Left colon (tissue), 2 donors: ENCODE measurements at places on chromosomes 4 and X.

DNA sequence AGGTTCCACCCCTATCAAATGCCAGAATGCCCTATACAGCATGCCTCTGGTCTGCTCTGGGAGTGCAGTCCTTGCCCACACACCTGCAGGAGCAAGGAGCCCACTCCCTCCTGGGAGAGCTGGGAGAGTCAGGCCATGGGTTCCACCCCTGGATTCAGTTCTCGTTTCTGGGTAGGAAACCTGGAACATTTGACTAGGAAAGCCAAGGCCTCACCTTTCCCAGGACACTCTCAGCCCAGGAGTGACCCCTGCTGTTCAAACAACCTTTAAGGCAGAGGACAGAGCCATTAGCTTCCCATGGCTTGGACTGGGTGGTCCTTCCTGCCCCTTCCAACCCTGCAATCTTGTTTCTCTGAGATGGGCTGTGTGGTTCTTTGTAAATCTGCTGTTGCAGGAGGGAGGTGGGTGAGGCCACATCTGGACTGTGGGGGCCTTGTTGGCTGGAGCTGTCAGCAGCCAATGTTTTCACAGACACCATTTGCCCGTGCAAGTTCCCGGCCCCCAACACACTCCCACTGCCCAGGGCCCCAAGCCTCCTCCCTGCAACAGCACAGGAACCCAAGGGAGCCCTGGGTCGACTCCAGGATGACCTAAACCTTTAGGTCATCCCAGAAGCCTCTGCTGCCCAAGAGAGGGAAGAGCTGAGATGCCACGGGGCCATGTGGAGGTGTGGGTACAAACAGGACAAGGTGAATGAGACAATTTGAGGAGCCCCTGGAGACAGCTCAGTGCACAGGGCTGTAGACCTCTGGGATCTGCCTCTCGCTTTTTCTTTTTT, 104.4 kb downstream of the PJA1 start:
- peak; percentile 41 for DNase-seq

DNA sequence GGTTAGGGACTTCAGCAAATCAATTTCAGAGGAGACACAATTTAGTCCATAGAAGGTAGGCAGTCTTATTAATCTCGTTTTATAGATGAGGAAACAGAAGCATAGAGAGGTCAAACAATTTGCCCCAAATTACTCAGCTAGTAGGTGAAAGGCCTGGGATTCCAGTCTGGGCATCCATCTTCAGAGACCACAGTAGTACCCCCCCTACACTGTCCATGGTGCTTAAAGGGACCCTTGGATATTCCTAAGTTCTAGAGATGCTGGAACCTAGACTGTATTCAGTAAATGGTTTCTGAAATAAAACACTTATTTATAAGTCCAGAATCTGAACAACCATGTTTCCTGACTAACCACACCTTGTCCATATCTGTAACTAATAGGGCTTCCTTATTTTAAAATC, 174.8 kb downstream of the CEP135 start:
- no peak for DNase-seq

GRCh38 chr4:168914095-168914494, 96.0 kb downstream of the CBR4 start:
- no peak for DNase-seq

- no peak for DNase-seq
These were observed 68.8 kb downstream of the SLITRK2 start for GRCh38 chrX:145886469-145886868.

GRCh38 chrX:119604766-119605463, 1.3 kb downstream of the NKRF start:
- no peak for DNase-seq

DNA sequence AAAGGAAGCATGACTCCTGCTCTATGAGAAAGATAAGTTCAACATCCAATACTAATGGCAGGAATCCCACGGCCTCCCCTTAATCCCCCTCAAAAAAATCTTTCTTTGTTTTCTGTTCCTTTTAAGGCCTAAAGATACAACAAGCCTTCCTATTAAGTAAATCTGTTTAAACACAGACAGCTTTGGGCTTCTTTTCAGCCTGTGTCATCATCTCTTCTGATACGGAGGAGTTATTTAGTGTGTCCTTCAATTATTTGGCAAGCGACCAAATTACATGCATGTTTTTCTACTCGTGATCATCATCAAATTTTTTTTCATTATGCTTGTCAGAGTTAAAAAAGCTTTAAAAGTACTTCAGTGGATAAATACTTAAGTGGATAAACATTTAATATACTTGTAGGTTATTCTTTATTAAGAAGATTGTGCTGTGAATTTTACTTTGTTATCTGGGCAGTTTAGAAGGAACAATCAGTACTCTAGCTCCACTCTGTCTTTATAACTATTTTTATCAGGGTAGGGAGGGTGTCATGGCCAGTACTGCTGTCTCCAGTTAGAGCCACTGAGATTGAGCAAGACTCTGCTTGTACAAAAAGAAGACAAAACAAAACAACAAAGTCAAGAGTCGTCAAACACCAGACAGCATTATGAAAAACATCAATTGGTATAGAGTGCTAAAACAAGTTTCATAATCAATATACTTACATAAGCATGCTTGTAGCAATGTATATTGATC, 210.7 kb downstream of the PRR32 start:
- DNase-seq = no peak

GRCh38 chr4:8005814-8006215, 66.2 kb upstream of the AFAP1 start:
- DNase-seq = no peak

DNA sequence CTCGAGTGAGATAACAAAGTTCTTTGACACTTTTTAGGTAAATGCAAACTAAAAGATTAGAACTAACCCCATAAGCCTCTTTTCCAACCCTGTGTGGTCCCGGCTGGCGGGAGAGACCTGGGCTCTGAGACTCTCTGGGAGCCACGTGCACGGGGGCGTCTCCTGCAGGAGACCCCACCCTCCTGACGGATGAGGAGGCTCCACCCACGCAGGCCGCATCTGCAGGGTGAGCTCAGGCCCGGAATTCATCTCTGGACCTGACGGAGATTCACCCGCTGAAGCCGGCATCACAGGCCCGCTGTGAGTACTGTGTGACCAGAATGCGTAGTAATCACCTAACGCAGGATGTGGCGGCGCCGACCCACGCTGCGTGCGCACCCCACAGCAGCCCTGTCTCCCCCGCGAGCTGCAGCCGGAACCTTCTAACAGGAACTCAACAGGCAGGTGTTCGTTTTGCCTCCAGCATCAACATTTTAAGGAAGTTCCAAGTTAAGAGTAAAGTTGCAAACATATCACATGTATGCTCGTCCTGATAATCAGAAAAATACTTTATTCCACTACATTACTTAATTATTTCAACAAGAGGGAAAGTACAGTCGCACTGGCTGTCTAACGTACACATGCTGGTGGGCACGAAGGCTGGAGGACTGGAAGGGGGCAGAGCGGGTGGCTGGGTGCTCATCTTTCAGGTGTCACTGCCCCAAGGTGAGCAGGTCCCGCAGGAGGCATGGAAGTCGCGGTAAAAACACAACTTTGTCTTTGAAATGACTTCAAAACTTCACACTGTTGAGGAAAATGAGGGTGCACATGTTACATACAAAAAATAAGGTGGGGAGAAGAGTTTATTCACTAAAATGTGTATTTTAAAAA, 44.5 kb downstream of the FGFRL1 start:
- peak; percentile 69 for DNase-seq

DNA sequence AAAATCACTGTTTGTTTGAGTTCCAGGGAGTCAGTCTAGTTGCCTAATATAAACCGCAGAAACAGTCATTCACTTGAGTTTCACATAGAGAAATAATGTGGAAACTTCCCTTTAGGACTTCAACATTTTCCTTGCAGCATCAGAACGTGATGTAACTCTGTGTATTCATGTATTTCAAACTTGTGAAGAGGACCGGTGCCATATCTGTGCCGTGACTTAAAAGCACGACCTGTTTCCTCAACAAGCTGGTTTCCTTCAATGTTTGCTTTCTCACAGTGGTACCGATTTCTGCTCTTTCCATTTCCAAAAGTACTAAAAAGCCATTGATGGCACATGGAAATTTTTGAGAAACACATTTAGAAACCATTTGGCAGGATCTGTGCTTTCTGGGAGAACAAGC, 166.6 kb upstream of the RAPGEF2 start:
- no peak for DNase-seq

- DNase-seq = no peak
These were observed 1.8 kb upstream of the MID1 start for GRCh38 chrX:10622197-10622596.

DNA sequence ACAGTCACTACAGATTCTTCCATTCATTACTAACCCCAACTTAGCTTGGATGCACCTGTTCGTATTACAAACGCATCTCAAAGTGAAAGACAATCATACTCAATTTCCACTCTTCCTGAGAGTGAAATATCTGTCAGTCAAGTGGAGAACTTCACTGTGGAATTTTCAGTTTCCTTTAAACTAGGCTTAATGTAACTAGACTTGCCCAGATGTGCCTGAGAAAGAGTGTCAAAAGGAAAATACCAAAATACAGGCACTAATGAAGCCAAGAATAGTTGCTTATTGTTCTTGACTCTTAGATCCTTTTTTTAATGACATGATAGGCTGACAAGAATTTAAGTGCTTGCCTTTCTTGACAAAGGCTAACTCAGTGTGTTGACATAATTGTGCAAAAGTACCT, 72.4 kb upstream of the NR3C2 start:
- DNase-seq = no peak

DNA sequence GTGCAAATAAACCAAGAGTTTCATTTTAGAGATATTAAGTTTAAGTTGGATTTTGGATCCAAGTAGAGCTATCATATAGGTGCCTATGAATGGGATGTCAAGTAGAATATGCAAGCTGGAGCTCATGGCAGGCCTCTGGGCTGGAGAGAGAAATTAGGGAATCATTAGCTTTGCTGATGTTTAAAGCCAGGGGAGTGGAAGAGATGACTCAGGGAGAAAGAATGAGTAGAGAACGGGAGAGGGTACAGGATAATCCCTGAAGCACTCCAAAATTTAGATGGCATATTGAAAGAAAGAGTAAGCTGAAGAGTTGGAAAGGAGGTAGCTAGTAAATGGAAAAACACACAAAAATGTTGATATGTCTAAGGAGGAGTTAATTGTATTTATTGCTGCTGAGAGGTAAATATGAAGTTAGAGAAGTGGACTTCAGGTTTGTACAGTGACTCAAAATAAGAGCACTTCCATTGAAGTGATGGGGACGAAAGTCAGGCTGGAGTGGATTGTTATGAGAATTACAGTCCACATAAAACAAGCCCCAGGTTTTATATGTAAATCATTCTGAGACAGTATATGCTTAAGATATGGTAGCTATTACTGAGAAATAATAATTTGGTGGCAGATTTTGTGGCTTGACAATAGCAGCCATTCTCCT, 72.5 kb upstream of the GRXCR1 start:
- no peak for DNase-seq

GRCh38 chrX:46587158-46587557, 13.6 kb downstream of the CHST7 start:
- DNase-seq = no peak

- no peak for DNase-seq
These were observed 107.4 kb upstream of the STOX2 start for GRCh38 chr4:183797445-183798300.

DNA sequence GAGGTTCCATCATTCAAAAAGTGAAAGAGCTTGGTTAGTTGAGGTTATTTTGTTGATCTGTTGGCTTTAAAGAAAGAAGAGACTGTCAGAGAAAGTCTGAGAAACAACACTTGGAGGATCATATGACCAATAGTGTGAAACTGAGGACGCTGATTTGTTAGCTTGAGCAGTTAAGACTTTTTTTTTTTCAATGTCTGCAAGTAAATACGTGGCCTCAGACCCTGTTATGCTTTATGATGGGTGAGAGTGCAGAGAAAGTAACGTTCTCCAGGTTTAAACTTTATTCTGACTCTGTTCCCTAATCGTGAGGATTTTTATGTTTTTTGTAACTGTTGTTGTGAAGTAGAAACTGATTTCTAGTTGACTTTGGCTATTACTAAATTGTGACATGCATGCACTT, 45.9 kb downstream of the GAB1 start:
- no peak for DNase-seq

- DNase-seq = no peak
These were observed 134.5 kb downstream of the SLIT2 start for GRCh38 chr4:20386001-20386740.

- peak; percentile 13 for DNase-seq
These were observed 150.4 kb downstream of the MGST2 start for GRCh38 chr4:139815778-139816601.

DNA sequence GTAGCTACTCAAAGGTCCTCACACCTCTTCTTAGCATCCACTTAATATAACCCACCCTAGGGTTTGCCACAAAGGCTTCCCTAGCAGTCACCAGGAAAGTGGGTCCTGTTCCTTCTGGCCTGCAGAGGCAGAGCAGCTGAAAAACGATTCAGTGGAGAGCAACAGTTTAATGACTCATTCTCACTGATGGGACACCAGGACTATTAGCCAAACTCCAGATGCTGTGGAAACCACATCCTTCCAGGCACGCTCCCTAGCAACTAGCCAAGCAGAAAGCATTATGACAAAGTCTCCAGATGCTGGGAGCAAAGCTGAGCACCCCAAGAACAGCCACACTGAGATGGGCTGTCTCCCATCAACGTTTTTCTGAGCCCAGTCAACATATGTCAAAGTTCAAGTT, 30.3 kb upstream of the UTP14A start:
- DNase-seq = no peak

GRCh38 chr4:47667552-47667951, 170.3 kb downstream of the CORIN start:
- DNase-seq = no peak

- DNase-seq = no peak
These were observed 271.7 kb downstream of the DCTD start for GRCh38 chr4:182645511-182645910.

GRCh38 chr4:183295711-183296110, 24.4 kb downstream of the CLDN22 start:
- no peak for DNase-seq

DNA sequence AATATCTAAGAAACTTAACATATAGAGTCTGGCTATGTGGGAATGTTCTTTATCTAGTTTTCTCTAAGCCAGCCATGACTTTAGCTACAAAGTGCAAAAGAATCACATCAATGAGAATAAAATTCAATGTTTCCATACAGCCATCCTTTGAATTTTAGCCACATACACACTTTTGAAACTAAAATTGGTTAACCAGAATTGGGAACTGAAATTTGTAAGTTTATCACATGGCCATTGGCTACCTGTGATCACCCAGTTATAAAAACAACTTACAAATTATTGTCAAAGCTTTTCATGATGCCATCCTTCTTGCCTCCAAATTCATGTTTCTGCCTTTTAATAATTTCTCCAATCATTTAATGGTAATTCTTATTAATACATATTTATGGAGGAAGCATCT, 49.9 kb downstream of the PAK3 start:
- no peak for DNase-seq
